ENCODE measurements at places on chromosomes 7 and 10. TPM values are rescaled to one million over a fixed set of nuclear protein-coding genes. Genes with fewer than 3 reads are reported as not detected.
A peak's percentile ranks its signal among the peaks of the same experiment; 100 is the strongest.

GRCh38 chr7:132521423-132521822 lies 54.8 kb downstream of the PLXNA4 start:
- H3K27ac ChIP-seq: no peak overlapping the region
- H3K4me3 ChIP-seq: no peak overlapping the region
- no peak for DNase-seq
- H3K4me1 ChIP-seq: no peaks in the 10 kb centered on the region

DNA sequence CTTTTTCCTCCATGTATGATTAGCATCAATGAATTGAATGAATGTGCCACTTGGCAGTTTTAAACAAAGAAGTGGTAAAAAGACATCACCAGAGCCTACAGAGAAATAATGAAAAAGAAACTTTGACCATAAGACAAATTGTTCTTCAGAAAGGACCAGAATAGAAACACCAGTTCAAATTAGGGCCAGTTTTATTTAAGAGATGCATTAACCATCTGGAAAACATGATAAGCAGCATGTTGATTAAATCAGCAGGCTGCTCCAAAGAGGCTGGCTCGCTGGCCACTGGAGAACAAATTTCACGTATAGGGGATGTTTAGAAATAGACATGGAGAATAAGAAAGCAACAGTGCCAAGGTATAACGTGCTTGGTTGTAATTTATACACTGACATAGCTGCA lies 242.3 kb upstream of the AOAH start:
- no peak overlapping the region for H3K4me3 ChIP-seq
- no peak for DNase-seq
- no peaks in the 10 kb centered on the region for H3K27me3 ChIP-seq
- no peaks in the 10 kb centered on the region for H3K36me3 ChIP-seq

DNA sequence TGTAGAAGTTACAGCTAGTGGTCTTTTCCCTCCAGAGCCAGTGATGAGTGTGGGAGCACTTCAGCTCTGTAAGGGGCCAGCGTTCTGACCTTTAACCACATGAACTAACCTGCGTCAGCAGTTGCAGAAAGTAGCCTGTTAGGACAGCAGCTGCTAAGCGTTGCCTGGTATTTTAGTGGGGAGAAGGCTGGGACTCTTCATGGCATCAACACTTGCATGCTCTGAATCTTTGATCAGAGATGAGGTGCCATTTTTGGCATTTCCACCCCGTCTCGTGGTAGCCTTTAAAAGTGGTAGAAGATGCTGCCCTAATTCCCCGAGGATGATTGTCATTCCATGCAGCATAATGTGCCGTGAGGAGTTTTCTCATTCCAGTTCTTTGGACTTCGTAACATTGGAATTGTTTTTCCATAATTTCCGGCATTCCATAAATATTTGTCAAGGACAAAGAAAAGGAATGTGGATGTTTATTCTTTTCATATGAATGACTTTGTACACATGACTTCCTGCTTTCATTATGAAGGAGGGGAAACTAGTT lies 92.2 kb downstream of the AVL9 start:
- H3K36me3 ChIP-seq: peaks cover 4% of the 10 kb centered on the region
- no peaks in the 10 kb centered on the region for H3K27me3 ChIP-seq
- no peak for DNase-seq
- peak overlapping the region; percentile 68 for H3K27ac ChIP-seq

DNA sequence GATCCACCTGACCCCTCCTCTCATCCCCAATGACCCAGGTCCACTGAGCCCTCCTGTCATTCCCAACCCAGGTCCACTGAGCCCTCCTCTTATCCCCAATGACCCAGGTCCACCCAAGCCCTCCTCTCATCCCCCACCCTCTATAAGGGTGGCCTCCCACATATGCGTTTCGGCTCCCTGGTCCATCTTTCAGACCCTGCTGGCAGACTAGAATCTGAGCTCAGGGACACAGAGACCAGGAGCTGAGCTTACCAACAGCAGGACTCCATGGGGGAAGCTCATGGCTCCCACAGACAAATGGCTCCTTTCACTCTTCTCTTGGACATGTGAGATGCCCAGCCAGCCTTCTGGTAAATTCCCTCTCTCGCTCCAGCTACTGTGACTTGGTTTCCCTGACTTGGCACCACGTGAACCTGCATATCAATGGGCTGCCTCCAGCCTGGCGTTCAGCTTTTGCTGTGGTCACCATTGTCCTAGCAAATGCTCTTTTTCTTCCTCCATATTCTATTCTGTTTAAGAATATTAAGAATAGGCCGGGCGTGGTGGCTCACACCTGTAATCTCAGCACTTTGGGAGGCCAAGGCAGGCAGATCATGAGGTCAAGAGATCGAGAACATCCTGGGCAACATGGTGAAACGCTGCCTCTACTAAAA lies 24.8 kb upstream of the INPP5A start:
- H3K36me3 ChIP-seq: no peaks in the 10 kb centered on the region
- H3K27ac ChIP-seq: no peak overlapping the region
- H3K4me3 ChIP-seq: no peak overlapping the region
- H3K4me1 ChIP-seq: peaks cover 28% of the 10 kb centered on the region
- no peak for DNase-seq

DNA sequence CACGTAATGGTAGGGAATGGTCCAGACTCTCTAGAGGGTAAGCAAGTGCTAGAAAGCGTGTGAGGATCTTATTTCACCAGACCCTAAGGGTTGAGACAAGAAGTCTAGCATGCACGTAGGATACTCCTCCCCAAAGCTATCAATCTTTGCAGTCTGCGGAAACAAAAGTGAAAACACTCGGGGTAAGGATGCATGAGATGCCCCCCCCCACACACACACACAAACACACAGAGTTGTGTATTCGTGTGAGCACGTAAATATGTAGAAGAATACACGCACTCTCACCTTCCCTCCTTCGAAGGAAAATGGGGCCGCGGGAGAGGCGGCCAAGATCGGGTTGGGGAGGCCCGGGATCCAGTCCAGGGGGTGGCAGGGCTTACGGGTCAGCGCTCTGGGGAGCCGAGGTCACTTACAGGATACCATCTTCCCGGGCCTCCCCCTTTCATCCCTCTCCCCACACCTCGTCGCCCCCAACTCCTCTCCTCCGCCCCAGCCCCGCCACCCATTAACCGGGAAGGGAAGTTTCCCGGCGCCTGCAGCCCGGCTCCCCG lies 455 bp downstream of the CUL2 start:
- peak overlapping the region; percentile 98 for H3K27ac ChIP-seq
- no peaks in the 10 kb centered on the region for H3K36me3 ChIP-seq

DNA sequence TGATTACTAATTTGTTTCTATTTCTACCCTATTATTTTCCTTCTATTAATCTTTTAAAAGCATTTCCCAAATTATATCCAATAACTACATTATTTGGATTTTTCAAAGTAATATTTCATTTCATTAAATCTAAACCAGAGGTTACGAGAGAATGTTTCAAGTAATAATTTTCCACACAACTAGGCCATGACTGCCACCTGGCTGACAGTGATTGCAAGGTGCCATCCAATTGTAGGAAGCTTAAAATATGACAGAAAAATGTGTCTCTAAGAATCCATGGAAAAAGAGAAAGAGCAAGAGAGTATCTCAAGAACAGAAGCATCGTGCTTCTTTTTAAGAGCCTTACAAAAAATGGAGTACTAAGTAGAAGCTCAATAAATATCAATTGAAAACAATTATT lies 48.7 kb downstream of the TPK1 start:
- no peak for DNase-seq
- no peaks in the 10 kb centered on the region for H3K27me3 ChIP-seq
- H3K27ac ChIP-seq: no peak overlapping the region
- no peaks in the 10 kb centered on the region for H3K4me1 ChIP-seq
- no peak overlapping the region for H3K4me3 ChIP-seq

DNA sequence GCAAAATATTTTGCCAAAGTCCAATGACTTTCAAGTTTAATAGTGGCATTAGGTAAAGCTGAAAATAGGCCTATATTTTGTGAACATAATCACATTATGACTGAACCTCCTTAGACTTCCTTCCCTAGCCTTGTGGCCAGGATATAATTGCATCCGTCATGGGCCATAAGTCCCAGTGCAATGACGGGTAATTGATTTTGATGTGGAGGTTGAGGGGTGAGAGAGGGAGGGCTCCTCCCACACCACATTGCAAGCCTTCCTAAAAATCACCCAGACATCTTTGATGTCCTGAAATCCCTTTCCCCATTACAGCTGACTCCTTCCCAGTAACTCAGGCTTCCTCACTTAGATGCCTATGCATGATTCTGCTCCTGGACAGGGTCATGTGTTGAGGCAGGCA lies 25.6 kb downstream of the TAS2R41 start:
- no peaks in the 10 kb centered on the region for H3K36me3 ChIP-seq
- no peaks in the 10 kb centered on the region for H3K4me1 ChIP-seq
- H3K27me3 ChIP-seq: no peaks in the 10 kb centered on the region

TMEM236 gene
- 1.7 TPM for total RNA-seq

LEP gene
- 26.7 TPM for total RNA-seq

HABP2 gene
- not detected for total RNA-seq
